ENCODE measurements at places on chromosomes 13 and 19.

DNA sequence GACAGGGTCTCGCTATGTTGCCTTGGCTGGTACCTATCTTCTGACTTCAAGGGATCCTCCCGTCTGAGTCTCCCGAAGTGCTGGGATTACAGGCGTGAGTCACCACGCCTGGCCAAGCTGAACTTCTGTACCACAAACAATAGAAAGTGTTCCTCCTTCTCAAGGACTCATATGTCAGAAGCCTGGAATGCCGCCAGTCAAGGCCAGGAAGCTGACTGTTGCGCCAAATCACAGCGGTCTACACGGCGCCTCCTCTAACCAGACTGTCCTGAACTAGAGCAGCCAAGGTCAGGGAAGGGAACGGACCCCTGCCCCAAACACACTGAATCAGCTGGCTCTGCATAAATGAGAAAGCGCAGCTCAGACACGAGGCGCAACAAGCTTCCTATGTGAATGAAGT is 14.6 kb downstream of the RAB20 start:
- DNase-seq, result peak; percentile 65

- DNase-seq, result no peak
Observed at GRCh38 chr13:109024611-109025010, 395.2 kb downstream of the MYO16 start.

DNA sequence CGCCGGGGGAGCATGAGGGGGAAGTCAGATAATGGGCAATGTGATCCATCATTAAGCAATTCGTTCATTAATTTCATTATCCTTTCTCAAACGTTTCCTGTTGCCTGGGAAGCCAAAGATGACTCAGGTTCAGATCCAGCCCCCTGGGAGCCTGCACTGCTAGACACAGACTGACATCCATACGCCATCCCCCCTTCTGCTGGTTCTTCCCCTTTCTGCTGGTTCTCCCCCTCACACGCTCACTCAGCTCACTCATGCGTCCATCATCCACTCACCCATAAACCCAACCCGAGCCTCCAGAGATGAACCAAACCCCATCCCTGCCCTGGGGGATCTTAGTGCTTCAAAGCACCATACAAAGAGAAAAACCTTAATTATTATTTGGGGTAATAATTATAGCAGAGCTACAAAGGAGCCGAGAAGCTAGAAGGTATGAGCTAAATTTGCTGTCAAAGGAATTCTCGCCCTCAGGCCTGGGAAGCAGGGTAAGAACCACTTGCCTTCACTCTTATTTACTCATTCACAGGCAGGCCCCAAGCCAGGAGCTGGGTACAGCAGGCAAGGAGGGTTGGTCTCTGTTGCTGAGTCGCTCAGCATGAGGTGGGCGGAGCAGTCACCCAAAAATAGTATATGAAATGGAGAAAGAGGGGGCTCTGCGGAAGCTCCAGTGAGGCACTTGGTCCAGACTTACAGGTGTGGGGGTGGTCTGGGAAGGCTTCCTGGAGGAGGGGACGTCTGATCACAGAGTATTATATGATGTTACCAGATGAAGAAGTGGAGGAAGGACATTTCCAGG is 7.0 kb upstream of the ZNF444 start:
- DNase-seq, result no peak

- DNase-seq, result no peak
Observed at GRCh38 chr13:74528734-74529513, 394.7 kb upstream of the KLF12 start.

DNA sequence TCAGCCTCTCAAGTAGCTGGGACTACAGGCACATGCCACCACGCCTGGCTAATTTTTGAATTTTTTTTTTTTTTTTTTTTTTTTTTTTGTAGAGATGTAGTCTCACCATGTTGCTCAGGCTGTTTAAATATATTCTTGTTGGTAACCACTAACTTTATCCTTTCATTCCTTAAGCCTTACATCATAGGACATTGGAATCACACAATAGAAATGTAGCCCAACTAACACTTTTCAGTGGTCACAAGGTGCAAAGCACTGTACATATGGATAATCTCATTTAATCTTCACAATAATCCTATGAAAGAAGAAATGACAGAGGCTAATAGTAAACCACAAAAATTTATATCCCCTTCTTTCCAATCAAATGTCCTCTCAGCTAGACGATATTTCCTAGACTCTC is 417.8 kb upstream of the DACH1 start:
- DNase-seq, result no peak

DNA sequence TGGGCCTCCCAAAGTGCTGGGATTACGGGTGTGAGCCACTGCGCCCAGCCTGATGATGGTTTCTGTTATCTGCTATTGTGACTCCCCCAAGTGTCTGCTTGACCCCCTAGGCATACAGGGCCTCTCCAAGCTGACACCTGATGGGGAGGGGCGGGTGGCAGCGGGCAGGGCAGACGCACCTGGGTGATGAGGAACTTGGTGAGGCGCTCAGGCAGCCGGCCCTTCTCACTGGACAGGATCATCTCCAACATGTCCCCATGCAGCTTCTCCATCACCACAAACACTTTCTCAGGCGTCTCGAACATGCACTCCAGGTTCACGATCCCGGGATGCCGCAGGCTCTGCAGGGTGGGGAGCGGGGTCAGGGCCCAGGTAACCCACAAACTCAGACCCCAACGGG is 27.6 kb downstream of the PRKD2 start:
- no peak for DNase-seq

DNA sequence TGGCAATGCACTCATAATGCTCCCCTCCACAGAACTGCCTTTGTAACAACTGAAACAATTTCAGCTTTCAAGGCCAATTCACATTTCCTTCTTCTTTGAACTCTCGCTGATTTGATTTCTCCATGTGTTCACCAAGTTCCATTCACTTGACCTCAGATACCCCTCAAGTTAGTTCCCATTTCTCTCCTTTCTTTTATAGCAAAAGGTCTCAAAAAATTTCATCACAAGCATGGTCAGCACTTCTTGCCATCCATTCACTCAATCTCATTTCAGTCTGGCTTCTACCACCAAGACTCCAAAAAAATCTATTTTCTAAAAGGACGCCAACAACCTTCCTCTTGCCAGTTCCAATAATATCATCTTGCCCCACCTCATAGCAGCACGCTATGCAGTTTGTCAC is 135.7 kb downstream of the DIAPH3 start:
- DNase-seq, result no peak

DNA sequence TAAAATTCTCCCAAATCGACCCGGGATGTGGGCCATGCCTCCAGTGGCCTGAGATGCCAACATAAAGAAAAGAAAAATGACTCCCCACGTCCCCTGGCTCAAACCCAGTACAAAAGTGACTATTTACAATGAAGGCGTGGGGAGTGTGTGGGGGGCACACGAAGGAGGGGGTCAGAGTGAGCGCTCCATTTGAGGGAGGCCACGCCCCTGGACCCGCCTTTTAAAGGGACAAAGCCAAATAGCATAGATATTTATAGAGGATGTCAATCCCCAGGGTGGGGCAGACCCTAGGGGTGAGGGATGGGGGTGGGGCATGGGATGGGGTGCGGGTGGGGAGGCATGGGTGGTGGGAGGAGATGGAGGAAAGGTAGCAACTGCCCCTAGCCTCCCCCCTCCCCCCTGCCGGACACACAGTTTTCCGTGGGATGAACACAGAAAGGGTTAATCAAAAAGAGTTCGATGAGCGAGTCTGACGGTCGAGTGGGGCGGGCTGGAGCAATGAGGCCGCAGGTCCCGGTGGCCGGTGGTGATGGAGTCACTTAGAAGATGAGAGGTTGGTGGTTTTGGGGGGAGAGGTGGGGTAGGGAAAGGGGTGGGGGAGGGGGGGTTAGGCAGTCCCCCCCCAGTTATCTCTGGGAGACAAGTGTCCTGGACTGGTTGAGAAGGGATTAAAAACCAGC is 20.1 kb upstream of the NANOS2 start:
- DNase-seq, result no peak

- peak; percentile 94 for DNase-seq
Observed at GRCh38 chr19:33080761-33081681, at the start of gene GPATCH1. Gene GPATCH1 (plus strand): TSS chr19:33081181. CDS start chr19:33081194, 13 bp downstream.

GRCh38 chr13:30690282-30691188 is 44.8 kb upstream of the ALOX5AP start:
- DNase-seq, result peak; percentile 48

GRCh38 chr13:49652355-49653305 is 24.3 kb downstream of the ARL11 start:
- no peak for DNase-seq

- no peak for DNase-seq
Observed at GRCh38 chr19:58003174-58003828, 681 bp upstream of the ZNF606 start.

DNA sequence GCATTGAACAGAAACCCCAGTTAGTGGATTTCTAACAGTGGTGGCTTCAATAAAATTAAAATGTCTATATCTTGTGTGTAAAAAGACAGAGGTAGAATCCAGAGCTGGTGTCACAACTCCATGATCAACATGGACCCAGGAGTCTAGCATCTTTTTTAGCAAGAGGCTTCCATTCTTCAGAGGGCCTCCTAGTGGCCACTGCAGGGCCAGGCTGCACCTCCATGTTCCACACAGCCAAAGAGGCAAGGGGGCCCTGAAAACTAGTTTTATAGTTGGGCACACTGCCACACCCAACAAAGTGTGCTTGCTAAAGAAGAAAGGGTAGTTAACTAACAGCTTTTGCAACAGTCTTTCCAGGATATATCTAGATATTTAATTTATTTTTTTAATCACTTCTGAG is 12.9 kb downstream of the N4BP2L1 start:
- DNase-seq, result peak; percentile 56

DNA sequence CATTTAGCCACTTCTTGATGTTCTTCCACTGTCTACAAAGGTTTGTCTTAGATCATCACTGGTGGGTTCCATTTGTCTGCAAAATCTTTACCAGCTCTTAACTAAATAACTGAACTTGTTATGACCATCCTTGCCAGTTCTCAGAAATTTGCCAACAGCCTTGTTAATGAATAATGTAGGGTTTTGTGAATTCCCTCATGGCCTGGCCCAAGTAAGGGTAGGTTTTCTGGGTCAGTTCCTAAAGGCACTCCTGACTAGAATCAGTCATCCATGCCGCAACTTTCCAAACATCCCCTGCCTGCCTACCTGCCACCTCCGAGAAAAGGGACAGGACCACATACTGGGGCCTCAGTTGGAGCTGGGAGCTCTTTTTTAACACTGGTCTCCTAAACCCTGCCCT is 4.0 kb downstream of the COL4A1 start:
- no peak for DNase-seq

DNA sequence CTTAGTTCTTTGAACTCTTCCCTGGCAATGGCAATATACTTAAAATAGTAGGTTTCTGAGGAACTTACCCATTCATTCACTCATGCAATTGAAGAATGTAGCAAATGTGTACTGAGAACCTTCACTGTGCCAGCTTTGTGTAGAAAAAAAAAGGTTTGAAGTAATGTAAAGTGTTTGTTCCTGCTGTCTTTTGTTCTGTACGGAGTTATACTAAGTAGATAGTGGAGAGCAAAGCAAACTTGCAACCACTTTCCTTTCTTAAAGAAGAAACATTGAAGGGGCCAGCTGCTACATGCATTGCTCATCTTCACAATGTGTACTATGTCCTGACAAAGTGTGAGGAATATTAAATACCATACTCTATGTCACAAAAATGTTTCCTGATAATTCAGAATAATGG is 68.9 kb upstream of the FREM2 start:
- DNase-seq, result no peak

- DNase-seq, result no peak
Observed at GRCh38 chr13:36329361-36329760, 16.8 kb downstream of the SPART start.

DNA sequence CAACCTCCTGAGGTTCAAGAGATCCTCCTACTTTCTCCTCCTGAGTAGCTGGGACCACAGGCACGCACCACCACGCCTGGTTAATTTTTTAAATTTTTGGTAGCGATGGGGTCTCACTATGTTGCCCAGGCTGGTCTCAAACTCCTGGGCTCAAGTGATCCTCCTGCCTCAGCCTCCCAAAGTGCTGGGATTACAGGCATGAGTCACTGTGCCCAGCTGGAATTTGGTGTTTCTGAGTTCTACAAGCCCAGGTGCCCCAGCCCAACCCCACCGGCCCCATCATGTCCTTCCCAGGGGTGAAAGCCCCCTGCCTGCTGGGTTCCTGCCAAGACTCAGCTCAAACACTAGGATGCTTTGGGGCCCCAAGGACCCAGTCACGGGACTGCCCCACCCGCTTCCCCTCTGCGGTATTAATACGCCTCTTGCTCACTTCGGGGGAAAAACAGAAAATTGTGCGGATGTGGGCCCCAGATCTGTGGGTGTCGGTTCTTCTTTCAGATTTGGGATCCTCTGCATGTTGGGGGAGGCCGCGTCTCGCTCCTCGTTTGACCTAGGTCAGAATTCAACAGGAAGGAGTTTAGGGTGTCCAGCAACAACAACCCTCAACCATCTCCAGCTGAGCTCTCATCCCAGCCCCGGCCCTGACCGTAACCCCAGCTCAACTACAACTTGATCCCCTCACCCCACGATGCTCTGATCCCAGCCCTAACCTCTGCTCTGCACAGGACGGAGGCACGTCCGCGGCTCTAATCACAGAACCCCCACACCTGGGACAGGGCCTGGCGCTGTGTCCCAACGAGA is 3.7 kb upstream of the FCER2 start:
- DNase-seq, result no peak

GRCh38 chr13:46341112-46341711 is 45.8 kb downstream of the RUBCNL start:
- DNase-seq, result no peak

DNA sequence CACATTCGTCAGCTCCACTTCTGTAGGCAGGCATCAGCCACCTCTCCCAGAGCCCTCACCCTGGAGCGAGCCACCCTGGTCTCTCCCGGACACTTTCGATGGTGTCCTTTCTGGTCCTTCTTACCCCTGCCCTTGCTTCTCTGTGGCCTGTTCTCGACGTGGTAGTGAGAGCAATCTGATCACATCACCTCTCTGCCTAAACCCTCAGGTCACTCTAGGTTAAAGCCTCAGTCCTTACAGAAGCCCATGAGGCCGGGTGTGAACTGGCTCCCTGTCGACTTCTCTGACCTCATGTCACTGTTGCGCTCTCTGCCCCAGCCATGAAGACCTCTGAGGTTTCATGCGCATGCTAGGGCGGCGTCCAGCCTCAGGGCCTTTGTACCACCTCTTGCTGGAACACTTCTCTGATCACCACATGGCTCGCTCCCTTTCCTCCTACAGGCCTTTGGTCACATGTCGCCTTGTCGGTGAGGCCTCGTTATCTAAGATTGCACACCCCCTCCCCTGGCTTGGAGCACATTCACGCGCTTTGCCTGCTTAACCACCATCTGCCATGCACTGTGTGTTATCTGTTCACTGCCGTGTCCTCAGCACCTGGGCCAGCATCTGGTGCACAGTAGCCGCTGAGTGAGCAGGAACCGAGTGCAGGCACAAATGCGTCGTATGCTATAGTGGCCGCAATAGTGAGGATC is 101.5 kb downstream of the DPF1 start:
- no peak for DNase-seq

Measured in left lobe of liver (tissue), 2 donors.